ENCODE measurements at places on chromosomes 1 and 21. TPM values are rescaled to one million over a fixed set of nuclear protein-coding genes. Genes with fewer than 3 reads are reported as not detected.

Gene PIAS3
- polyA plus RNA-seq, result 29.8 TPM

Gene SPOCD1
- polyA plus RNA-seq, result 0.08 TPM

Gene GFI1
- 0.40 TPM for polyA plus RNA-seq

Gene C1orf141
- not detected for polyA plus RNA-seq
